M059J (cell line): ENCODE measurements at places on chromosomes 2 and 18. TPM values are rescaled to one million over a fixed set of nuclear protein-coding genes. Genes with fewer than 3 reads are reported as not detected.

- peak; percentile 24 for DNase-seq
Measured at GRCh38 chr2:158529379-158530259, 72.9 kb downstream of the PKP4 start.

DNA sequence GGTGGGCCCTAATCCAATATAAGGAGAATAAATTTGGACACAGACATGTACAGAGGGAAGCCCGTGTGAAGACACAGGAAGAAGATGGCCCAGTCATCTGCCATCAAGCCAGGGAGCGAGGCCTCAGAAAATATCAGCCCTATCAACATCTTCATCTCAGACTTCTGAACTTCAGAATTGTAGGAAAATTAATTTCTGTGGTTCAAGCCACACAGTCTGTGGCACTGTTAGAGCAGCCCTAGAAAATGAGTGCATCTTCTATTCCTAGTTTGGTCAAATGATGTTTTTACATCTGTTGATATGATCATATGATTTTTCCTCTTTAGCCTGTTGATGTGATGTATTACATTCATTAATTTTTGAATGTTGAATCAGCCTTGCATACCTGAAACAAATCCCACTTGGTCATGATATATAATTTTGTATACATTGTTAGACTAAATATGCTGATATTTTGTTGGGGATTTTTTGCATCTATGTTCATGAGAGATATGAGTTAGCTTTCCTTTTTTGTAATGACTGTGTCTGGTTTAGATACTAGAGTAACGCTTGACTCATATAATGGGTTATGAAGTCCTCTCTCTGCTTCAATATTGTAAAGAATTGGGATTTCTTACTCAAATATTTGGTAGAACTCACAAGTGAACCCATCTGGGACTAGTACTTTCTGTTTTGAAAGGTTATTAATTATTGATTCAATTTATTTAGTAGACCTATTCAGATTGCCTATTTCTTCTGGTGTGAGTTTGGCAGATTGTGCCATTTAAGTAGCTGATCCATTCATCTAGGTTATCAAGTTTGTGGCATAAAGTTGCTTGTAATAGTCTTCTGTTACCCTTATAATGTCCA lies 451.4 kb downstream of the EIPR1 start:
- no peak for DNase-seq

GRCh38 chr2:182593394-182593975 lies 122.6 kb upstream of the DNAJC10 start:
- peak; percentile 74 for DNase-seq

- no peak for DNase-seq
Measured at GRCh38 chr2:109686921-109687320, 72.8 kb downstream of the SOWAHC start.

DNA sequence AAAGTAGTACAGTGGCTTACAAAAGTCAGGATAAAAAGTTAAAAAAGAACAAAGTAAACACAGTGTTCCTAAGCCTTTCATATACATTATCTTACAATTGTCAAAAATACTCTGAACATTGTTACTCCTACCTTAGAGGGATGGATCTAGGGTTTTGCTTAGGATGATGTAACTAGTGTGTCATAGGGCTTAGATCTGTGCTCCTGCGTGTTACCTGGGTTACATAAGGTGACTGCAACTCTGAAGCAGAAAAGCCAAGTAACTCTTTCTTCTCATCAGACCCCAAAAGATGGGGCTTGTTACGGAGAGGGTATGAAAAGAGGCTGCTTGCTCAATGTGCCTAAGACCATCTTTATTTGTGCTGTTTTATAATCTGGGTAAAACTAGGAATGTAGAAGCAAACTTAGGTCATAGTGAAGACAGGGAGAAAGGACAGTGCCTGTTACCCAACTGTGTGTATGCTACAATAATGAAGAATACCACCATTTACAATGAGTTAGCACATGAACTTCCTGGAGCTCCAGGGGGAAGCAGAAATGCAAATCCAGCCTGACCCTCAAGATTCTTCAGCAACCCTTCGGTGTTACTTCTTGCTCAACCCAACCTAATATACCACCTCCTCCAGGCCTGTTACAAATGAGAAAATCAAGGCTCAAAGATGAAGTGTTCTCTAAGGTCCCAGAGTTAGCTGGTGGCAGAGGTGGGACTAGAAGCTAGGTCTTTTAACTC lies 42.0 kb upstream of the STK17B start:
- no peak for DNase-seq

The CD226 gene
- total RNA-seq, result 0.10 and 3.8 TPM in 2 replicates

The TRABD2A gene
- 0.81 and 3.7 TPM in 2 replicates for total RNA-seq

The RAMP1 gene
- total RNA-seq, result 25.4 and 35.8 TPM in 2 replicates

The SUCLG1 gene
- total RNA-seq, result 72.6 and 84.4 TPM in 2 replicates

The CACNB4 gene
- 0.12 TPM in 1 of 2 replicates, not detected in the other for total RNA-seq
